ENCODE measurements at places on chromosomes 4 and X. TPM values are rescaled to one million over a fixed set of nuclear protein-coding genes. Genes with fewer than 3 reads are reported as not detected.

DNA sequence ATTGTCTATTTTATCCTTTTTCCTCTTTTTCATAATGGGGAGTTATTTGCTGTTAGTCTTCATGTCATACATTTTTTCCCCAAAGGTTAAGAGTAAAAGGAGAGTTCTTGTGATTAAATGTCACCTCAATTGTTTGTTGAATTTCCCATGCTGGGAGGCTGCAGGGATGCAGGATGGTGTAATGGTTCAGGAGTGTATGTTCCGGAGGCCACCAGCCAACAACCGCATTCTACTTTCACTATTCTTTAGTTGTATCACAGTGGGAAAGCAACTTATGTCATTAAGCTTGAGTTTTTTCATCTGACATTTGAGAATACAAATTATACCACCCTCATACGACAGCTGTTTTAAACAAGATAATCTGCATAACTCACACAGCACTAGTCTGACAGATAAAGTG, 15.4 kb downstream of the AFP start:
- no peaks in the 10 kb centered on the region for H3K27me3 ChIP-seq
- no peaks in the 10 kb centered on the region for H3K36me3 ChIP-seq
- H3K4me1 ChIP-seq, result no peaks in the 10 kb centered on the region
- no peak overlapping the region for H3K4me3 ChIP-seq
- no peak overlapping the region for H3K27ac ChIP-seq

The FAM53A gene
- total RNA-seq, result 1.4 TPM

DNA sequence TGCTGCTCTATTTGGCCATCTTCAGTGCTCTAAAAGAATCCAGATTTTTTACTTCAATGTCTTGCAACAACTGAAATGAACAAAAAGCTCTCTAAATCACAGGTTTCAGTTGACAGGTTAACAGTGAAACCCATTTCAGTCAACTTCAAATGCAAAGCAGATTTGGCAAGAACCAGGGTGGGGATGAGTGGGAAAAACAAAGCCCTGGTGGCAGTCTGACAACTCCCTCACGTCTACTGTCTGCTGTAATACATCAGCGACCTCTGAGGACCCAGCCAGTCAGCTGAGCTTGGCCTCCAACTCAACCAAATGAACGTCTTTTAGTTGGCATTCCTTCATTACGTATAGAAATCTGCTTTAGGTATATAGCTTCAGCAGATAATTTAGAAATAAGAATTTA, 95.8 kb downstream of the COL25A1 start:
- H3K27me3 ChIP-seq, result no peaks in the 10 kb centered on the region
- no peak overlapping the region for H3K4me3 ChIP-seq
- H3K36me3 ChIP-seq, result no peaks in the 10 kb centered on the region
- DNase-seq, result no peak

The CT47C1 gene
- not detected for total RNA-seq

The SMIM20 gene
- total RNA-seq, result 18.5 TPM

The PNMA6A gene
- 0.33 TPM for total RNA-seq

The SHROOM3 gene
- 0.22 TPM for total RNA-seq

DNA sequence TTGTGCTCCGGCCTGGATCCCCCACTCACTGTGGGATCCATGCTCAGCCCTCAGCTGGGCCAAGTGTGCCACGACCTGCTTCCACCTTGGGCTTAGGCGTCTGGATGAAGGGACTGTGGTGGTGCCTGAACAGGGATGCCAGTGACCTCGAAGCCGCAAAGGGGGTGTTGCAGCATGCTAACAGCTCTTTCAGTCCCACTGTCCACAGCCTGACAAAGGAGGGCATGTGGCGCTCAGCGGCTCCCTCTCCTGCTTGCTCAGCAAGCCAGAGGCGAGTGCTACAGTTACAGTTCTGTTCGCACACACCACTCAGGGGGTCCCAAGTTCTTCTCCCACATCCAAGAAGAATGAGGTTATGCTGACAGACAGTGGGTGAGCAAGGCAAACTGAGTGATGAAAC, 5.2 kb upstream of the IGBP1 start:
- H3K27me3 ChIP-seq, result no peaks in the 10 kb centered on the region
- H3K36me3 ChIP-seq, result no peaks in the 10 kb centered on the region
- no peak for DNase-seq
- H3K4me1 ChIP-seq, result peaks cover 6% of the 10 kb centered on the region
- H3K4me3 ChIP-seq, result no peak overlapping the region
- H3K27ac ChIP-seq, result no peak overlapping the region

GRCh38 chr4:159048166-159048886, 54.6 kb upstream of the RAPGEF2 start:
- no peaks in the 10 kb centered on the region for H3K36me3 ChIP-seq
- H3K27ac ChIP-seq, result no peak overlapping the region
- no peak for DNase-seq

The SRPX gene
- total RNA-seq, result not detected

DNA sequence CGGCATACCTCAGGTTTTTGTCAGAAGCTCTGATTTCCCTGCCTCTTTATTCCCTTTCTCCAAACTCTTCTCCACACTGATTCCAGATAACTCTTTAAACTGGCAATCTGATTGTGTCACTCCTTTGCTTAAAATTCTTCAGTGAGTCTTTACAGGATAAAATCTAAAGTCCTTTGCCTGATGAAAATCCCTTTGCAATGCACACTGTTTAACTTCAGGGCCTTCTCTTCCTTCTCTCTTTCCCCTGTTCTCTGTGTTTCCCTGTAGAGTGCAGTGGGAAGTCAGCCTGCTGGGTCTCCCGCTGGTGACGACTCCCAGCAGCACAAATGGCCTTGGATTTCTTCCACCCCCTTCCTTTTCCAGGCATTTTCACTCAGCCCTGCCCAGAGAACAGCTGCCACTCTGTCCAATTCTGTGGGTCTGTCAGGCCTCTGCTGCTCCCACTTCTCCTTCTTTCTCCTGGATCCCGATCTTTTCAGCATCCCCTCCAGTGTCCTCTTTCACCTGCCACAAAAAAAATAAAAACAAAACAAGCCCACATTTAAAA, 189.9 kb upstream of the NWD2 start:
- no peaks in the 10 kb centered on the region for H3K4me1 ChIP-seq
- H3K27ac ChIP-seq, result no peak overlapping the region
- H3K36me3 ChIP-seq, result no peaks in the 10 kb centered on the region
- H3K4me3 ChIP-seq, result no peak overlapping the region
- no peak for DNase-seq

The EVC2 gene
- total RNA-seq, result 1.8 TPM

The SH3TC1 gene
- total RNA-seq, result 27.8 TPM

The TASL gene
- total RNA-seq, result 2.5 TPM

DNA sequence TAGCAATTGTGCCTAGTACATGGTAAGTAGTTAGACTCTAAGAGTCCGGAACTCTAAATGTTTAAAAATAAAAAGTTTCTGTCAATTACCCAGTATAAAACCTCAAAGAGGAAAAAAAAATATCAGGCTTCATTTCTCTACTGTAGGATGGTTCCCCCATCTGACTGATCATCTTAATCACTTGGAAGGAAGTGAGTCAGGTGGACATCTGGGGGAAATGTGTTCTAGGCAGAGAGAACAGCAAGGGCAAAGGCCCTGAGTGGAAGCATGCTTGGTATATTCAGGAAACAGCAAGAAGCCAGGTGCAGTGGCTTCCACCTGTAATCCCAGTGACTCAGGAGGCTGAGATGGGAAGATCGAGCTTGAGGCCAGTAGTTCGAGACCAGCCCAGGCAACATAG, 2.9 kb upstream of the EIF1AX start:
- peaks cover 13% of the 10 kb centered on the region for H3K4me1 ChIP-seq

DNA sequence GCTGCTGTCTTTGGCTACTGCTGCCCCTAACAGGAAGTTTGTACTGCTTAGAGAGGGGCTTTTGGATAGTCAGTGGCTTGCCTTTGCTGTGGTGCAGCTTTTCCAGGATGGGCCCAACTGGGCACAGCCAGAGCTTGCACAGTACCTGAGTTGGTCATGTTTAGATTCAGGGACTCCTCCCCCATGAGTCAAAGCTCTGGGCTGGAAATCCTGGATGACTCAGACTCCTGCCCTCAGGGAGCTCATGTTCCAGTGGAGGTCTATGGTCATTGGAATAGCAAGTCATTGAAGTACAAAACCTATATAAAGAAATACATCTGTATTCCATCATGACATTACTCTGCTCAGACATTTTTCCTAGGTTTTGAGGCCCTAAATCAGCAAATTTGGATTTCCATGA, 66.7 kb upstream of the PJA1 start:
- H3K4me1 ChIP-seq, result no peaks in the 10 kb centered on the region
- H3K27me3 ChIP-seq, result no peaks in the 10 kb centered on the region
- no peak overlapping the region for H3K4me3 ChIP-seq
- DNase-seq, result no peak
- H3K27ac ChIP-seq, result no peak overlapping the region

GRCh38 chr4:99301376-99302164, 10.8 kb upstream of the ADH1A start:
- H3K36me3 ChIP-seq, result no peaks in the 10 kb centered on the region
- H3K4me3 ChIP-seq, result no peak overlapping the region
- no peak for DNase-seq
- no peak overlapping the region for H3K27ac ChIP-seq
- H3K27me3 ChIP-seq, result no peaks in the 10 kb centered on the region
- H3K4me1 ChIP-seq, result no peaks in the 10 kb centered on the region

The PDLIM5 gene
- total RNA-seq, result 29.6 TPM

The DSPP gene
- total RNA-seq, result not detected

DNA sequence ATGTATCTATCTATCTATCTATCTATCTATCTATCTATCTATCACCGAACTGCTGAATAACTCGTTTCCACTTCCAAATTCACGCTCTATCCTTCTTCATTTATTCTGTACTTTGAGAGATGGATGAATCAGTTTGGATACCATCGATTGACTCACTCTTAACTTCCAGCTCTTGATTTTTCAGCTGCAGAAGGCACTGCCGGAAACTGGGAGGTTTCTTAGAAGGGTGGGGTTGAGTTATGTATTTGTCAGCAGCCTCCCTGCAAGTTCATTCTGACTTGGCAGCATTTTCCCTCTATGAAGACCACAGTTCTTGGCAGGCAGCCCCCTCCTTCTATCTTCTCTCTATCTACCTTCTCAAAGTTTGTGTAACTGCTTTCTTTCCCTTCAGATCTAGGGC, 112.0 kb upstream of the MAGEB18 start:
- no peaks in the 10 kb centered on the region for H3K36me3 ChIP-seq
- no peak overlapping the region for H3K4me3 ChIP-seq
- no peaks in the 10 kb centered on the region for H3K4me1 ChIP-seq
- no peaks in the 10 kb centered on the region for H3K27me3 ChIP-seq
- no peak overlapping the region for H3K27ac ChIP-seq
- DNase-seq, result no peak

GRCh38 chrX:13009273-13009672, 34.4 kb downstream of the TMSB4X start:
- no peak for DNase-seq
- no peak overlapping the region for H3K4me3 ChIP-seq
- H3K27ac ChIP-seq, result no peak overlapping the region
- no peaks in the 10 kb centered on the region for H3K27me3 ChIP-seq
- H3K4me1 ChIP-seq, result peaks cover 33% of the 10 kb centered on the region
- no peaks in the 10 kb centered on the region for H3K36me3 ChIP-seq

GRCh38 chr4:147345662-147346061, 135.2 kb upstream of the EDNRA start:
- H3K4me3 ChIP-seq, result no peak overlapping the region
- H3K27ac ChIP-seq, result no peak overlapping the region
- no peaks in the 10 kb centered on the region for H3K36me3 ChIP-seq
- H3K4me1 ChIP-seq, result no peaks in the 10 kb centered on the region
- no peak for DNase-seq

DNA sequence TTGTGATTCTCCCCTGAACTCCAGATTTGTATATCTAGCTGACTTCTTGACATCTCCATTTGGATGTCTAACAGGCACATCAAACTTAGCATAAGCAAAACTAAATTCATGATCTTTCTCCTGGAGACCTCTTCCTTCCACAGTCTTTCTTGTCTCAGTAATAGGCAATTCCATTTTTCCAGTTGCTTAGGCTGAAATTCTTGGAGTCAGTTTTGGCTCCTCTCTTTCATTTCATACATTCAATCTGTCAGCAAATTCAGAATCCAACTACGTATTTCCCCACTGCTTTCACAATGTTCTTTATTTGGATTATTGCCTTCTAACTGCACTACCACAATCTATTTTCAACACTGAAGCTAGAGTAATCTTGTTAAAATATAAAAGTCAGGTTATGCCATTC, 219.9 kb upstream of the GLRA2 start:
- no peaks in the 10 kb centered on the region for H3K27me3 ChIP-seq
- no peaks in the 10 kb centered on the region for H3K4me1 ChIP-seq
- H3K27ac ChIP-seq, result no peak overlapping the region
- no peaks in the 10 kb centered on the region for H3K36me3 ChIP-seq
- DNase-seq, result no peak

The TBC1D14 gene
- total RNA-seq, result 73.8 TPM

DNA sequence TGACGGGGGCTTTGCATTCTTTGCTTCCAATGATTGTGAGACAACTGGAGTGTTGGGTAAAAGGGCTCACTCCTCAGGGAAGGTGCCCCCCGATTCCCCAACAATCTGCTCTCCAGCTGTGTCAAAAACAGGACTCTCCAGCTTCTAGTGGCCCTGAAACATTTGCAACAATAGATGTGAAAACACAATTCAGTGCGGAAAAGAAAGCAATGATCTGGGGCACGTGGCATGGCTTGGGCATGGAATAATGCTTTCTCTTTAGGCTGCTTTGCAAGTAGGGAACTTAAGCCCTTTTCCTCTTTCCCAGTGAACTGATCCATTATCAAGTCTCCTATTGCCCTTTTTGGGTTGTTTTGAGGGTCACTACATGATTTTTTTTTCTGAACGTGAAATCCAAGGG, 239.9 kb downstream of the C4orf33 start:
- no peaks in the 10 kb centered on the region for H3K36me3 ChIP-seq
- no peaks in the 10 kb centered on the region for H3K27me3 ChIP-seq
- H3K27ac ChIP-seq, result no peak overlapping the region
- no peak for DNase-seq
- H3K4me1 ChIP-seq, result no peaks in the 10 kb centered on the region
- no peak overlapping the region for H3K4me3 ChIP-seq

DNA sequence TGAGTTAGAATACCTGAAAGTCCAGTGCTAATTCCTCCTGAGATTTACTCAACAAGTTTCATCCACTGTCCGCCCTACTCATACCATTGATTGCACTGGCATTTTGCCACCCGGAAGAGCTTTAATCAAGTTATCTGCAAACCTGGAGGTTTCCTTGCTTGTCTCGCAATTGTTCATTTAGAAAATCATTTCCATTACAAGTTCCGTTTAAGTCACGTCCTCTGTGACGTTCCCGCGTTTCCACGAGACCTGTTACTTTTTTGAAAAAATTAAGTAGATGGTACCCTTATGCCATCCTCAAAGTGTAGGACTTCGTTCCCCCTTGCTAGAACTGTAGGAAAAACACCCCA, 761 bp upstream of the FRYL start:
- peaks cover 8% of the 10 kb centered on the region for H3K4me1 ChIP-seq
- no peaks in the 10 kb centered on the region for H3K36me3 ChIP-seq
- peak overlapping the region; percentile 45 for H3K27ac ChIP-seq
- H3K27me3 ChIP-seq, result no peaks in the 10 kb centered on the region
- H3K4me3 ChIP-seq, result peak overlapping the region; percentile 99

GRCh38 chrX:104122829-104123228, 10.5 kb downstream of the ZCCHC18 start:
- H3K4me3 ChIP-seq, result no peak overlapping the region
- H3K36me3 ChIP-seq, result peaks cover 2% of the 10 kb centered on the region
- no peaks in the 10 kb centered on the region for H3K27me3 ChIP-seq
- no peak overlapping the region for H3K27ac ChIP-seq
- no peak for DNase-seq

GRCh38 chrX:79281775-79282174, 85.4 kb downstream of the ITM2A start:
- H3K4me1 ChIP-seq, result peaks cover 2% of the 10 kb centered on the region
- no peak for DNase-seq
- H3K36me3 ChIP-seq, result no peaks in the 10 kb centered on the region
- H3K27me3 ChIP-seq, result no peaks in the 10 kb centered on the region
- H3K4me3 ChIP-seq, result no peak overlapping the region
- no peak overlapping the region for H3K27ac ChIP-seq

The CHST7 gene
- 7.5 TPM for total RNA-seq
